ENCODE measurements at places on chromosomes 7 and 10.

DNA sequence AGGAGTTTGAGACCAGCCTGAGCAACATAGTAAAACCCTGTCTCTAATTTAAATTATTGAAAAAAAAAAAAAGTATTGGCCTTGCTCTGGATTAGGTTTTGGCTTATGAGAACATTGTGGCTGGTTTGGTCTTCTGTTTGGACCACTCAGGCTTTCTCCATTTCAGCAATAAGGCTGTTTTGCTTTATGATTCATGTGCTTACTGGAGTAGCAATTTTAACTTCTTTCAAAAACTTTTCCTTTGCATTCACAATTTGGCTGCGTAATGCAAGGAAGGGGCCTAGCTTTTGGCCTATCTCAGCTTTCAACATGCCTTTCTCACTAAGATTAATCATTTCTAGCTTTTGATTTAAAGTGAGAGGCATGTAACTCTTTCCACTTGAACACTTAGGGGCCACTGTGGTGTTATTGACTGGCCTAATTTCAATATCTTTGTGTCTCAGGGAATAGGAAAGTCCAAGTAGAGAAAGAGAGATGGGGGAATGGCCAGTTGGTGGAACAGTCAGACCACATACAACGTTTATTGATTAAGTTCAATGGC lies 38.0 kb upstream of the SRPK2 start:
- no peak for DNase-seq

DNA sequence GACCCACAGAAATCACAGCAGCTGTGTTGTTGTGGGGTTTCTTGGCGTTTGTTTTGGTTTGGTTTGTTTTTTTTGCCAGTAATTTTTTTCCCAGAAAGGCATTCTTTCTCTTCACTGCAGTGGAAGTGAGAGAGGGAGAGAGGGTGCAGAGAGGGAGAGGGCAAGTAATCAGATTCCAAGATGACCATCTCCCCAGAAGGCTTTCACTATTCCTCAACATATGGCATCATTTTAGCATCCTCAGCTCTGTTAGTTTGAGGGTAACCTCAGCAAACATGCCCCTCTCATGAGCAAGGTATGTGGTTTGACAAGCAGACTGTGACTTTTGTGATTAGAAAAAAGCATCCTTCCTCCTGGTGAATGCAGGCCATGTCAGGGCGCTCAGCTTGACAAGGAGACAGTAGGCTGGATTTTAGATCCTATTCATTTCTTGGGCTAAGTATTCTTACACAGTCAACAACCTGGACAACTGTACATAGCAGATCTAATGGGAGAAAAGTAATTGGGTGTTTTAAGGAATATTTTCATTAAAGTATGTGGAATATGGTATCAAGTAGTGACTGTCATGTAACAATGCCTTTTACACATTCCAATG lies 86.3 kb upstream of the PIK3CG start:
- DNase-seq: no peak

GRCh38 chr7:6251653-6252052 lies 20.8 kb downstream of the CYTH3 start:
- no peak for DNase-seq

GRCh38 chr10:120511165-120511564 lies 54.1 kb downstream of the PLPP4 start:
- DNase-seq: no peak

DNA sequence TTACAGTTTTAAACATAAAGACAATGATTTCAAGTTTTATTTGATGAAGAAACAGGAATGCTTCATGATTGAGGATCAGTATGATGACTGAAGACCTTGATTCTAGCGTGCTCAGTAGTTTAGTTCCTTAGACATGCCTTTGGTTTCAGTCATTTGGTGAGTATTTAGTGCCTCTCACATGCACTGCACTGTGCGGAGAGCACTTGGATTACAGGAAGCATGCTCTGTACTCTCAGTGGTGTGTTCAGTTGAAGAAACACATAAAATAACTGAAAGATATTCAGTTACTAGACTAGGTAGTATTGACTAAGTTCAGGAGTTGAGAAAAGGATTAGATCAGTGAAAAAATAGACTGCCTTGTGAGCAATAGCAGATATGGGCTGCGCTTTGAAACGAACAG lies 25.5 kb downstream of the RBM17 start:
- DNase-seq: no peak

DNA sequence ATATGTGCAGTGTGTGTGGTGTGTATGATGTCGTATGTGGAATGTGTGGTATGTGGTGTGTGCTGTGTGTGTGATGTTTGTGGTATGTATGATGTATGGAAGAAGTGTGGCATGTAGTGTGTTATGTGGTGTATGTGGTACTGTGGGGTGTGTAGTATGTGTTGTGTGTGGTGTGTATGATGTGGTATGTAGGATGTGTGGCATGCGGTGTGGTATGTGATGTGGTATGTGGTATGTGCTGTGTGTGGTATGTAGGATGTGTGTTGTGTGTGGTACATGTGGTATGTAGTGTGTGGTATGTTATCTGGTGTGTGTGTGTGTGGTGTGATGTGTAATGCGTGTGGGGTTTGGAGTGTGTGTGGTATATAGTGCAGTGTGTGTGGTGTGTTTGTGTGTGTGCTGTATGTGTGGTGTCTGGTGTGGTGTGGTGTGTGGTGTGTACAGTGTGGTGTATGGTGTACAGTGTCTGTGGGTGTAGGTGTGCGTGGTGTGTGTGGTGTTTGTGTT lies 129.6 kb downstream of the ATP6V0E2 start:
- DNase-seq: no peak

GRCh38 chr7:24871770-24872169 lies 108.2 kb downstream of the OSBPL3 start:
- no peak for DNase-seq

DNA sequence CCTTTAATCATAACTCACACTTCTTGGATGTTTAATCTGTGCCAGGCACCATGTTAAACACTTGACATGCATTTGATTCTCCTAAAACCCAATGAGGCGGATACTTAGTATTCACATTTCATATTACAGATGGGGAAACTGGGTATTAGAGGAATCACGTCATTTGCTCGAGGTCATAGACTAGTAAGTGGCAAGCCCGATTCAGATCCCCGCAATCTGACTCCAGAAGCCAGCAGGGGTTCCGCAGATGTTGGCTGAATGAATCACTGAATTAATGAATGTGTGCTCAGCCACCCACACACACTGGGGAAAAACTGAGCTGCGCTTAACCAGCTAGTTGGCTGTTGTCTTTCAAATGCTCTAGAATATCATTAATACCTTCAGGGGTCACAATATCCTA lies 22.5 kb upstream of the ENO4 start:
- no peak for DNase-seq

DNA sequence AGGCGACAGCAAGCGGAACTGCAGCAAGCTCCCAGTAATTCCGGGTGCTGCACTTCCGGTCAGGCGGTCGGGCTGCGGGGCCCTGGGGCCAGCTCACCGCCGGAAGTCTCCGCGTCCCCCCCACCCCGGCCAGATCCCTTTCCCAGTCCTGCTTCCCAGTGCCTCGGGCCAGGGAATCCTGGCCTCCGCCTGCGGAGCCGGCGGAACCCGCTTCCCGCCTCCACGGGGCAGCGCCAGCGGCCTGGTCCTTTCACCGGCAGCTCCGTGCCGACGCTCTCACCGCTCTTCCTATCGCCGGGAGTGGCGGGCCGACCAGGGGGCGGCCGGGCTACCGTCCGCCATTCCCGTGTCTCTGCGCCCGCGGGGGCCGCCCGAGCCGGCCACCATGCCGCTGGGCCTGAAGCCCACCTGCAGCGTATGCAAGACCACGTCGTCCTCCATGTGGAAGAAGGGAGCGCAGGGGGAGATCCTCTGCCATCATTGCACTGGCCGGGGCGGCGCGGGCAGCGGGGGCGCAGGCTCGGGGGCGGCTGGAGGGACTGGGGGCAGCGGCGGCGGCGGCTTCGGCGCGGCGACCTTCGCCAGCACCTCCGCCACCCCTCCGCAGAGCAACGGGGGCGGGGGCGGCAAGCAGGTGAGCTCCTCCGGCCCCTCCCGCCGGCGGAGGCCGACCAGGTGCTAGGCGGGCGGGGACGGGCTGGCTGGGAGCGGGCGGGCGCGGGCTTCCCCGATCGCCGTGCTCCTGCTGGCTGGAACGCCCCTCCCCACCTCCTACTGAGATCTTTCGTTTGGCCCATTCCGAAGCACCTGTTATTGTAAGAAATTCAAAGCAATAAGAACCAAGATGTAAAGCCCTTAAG lies at the start of gene GATAD1:
Gene GATAD1 (plus strand): TSS at position 138 of the 860 bp plus-strand sequence. CDS start 248 bp downstream, at position 386.
- peak; percentile 92 for DNase-seq

GRCh38 chr10:122780391-122780790 lies 65.3 kb downstream of the CUZD1 start:
- no peak for DNase-seq

DNA sequence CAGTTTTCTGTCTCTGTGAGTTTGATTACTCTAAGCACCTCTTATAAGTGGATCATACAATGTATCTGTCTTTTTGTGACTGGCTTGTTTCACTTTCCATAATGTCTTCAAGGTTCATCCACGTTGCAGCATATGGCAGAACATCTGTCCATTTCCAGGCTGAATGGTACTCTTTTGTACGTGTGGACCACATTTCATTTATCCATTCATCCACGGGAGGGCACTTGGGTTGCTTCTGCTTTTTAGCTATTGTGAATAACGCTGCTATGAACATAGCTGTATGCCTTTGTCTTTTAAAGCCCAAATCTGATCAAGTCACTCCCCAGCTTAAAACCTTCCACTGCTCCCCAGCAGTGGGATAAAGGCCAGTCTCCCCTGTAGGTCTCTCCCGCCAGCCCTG lies 31.5 kb downstream of the EGFR start:
- DNase-seq: no peak

DNA sequence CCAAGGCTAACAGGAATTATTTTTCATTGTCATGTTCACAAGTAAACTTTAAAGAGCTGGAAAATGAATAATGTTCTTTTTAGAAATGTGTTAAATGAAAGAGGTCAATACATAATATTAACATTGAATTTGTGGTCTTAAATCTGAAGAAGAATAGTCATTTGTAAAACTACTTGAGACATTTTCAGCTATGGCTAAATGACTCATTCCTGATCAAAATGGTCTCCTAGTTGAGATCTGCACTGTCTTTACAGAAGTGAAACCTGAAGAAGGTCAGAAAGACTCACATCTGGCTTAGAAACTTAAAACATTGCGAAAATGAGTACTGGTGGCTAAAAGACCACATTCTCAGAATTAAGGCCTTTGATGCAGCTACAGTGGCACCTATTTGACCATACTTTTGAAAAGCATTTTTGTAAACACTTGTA lies 5.9 kb downstream of the PIK3CG start:
- no peak for DNase-seq

- DNase-seq: no peak
Measured at GRCh38 chr7:121872831-121873288, at the start of gene PTPRZ1. PTPRZ1 (plus strand) TSS chr7:121873161; CDS start chr7:121873500, 339 bp downstream.

DNA sequence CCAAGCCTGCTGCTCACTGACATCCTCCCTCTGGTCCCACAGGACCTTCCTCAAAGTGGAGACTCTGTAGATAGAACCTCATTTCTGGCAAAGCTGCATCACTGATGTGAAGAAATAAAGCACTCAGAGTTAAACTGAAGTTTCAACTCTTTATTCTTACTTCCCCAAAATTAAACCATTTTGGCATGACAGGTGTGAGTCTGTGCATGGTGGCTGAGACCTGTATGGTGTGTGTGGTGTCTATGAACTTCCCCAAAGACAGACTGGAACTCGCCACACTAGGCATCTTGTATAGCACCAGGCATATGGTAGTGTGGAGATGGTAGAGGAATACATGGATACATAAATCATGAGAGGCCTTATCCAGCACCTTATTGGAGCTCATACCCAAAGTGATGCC lies 6.6 kb upstream of the WDFY4 start:
- no peak for DNase-seq

DNA sequence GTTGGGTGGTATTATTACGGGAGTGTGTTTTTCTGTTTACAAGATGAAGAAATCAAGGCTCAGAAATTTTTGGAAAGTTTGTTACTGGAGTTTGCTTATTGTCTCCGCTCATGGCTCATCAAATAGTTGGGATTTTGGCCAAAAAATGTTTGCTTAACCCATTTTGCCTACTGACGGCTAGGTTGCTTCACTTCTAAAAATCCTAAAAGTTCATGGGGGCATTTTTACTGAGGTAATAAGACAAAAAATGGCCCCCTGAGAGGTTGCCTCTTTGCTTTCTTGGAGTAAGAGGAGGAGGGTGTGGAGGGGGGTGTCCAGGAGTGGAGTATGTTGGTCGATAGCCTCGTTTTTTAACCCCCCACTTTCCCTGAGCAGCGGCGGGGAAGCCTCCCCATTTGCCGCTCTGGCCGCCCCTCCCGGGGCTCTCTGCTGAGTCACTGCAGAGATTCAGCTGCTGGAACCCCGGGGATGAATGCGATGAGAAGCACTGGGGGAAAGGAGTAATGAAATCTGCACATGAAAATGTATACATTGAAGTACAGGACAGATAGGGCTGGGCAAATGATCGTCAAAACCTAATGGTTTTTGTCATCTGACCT lies 1.5 kb downstream of the MEST start:
- DNase-seq: no peak

GRCh38 chr10:55013318-55013717 lies 212.3 kb upstream of the PCDH15 start:
- no peak for DNase-seq

DNA sequence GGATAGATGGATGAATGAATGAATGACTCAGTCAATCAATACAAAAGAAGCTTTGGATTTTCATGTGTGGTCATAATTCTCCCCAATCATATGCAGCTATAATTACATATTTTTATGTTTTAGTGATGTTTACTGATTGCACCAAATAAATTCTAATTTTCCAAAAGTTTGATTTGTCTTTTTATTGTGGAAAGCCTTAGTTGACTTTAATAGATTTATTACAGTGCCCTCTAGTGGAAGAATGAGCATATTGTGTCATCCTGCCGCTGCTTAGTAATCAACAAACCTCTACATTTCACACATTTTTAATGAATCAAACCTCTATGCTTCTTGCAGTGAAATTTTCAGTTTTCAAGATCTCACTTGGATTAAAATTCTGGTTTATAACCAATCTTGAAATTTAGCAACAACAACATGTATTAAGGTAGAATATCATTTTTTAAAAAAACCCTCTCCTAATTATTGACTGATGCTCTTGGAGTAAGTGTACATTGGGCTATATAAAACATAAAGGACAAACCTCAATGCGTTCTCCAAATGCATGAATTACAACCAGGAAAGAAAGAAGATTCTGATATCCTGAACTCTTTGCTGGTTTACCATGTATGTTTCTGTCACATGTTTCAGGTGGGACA lies 55.6 kb upstream of the PNLIP start:
- DNase-seq: no peak

DNA sequence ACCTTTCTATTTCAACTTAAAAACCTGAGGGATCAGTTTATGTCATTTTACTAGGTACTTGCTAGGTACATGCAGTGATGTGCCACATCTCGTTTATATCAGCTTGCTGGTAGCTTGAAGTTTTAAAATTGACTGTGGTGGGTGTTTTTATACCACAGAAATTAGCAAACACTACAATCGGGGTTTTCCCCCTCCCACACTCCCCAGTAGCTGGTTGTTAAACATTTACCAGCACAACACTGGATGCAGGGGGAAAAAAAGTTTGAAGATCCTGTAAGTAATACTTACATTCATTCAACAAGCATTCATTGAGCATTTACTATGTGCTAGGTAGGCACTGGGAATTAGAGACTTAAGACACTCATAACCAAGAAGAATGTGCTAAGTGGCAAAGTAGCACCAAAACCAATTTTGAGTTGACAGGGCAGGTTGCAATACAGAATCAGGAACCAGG lies 32.6 kb downstream of the USP6NL start:
- no peak for DNase-seq

GRCh38 chr7:69412331-69413146 lies 185.7 kb upstream of the AUTS2 start:
- peak; percentile 73 for DNase-seq

GRCh38 chr10:48907730-48908129 lies 31.9 kb downstream of the LRRC18 start:
- no peak for DNase-seq

GRCh38 chr7:146175716-146176115 lies 59.1 kb downstream of the CNTNAP2 start:
- DNase-seq: no peak
